Fibroblast of skin of right biceps (primary cell): ENCODE measurements at places on chromosomes 1 and 21.

- DNase-seq, result peak; percentile 84
Measured at GRCh38 chr1:235908742-235909520, 42.2 kb upstream of the LYST start.

GRCh38 chr1:53310847-53311681, 16.8 kb downstream of the LRP8 start:
- no peak for DNase-seq

DNA sequence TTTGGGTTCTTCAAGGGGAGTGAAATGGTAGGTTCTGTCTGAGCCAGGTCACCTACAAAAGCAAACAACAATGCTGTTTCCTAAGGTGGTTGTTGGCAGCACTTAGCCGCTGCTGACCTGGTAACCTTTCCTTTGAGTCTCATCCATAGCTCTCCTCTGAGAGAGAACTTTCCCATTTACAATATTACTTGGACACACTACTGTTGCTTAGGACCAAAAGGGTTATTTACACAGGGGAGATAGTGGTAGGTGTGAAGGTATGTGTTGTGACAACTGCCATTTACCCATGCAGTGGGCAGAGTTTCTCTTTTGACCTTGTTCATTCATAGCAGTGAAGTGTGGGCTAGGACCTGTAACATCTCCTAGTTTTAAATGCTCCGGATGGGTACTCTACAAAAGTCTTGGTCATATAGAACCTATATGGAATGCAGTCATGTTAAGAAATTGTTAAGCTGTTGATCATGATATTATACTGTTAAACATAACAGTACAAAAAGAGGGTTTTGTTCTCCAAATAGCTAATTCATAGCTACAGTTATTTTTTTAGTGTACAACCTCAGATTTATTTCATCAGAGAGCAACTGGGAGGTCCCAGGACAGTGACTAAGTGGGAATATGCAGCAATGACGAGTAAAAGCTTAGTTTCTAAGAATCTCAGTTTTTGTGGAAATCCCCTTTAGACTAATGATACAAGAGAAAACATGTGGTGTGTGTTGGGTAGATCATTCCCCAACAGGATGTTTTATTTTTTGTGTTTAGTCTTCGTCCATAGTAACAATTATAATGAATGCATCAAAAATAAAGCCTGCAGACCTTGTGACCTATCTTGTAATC, 219.7 kb downstream of the NFIA start:
- DNase-seq, result peak; percentile 72

DNA sequence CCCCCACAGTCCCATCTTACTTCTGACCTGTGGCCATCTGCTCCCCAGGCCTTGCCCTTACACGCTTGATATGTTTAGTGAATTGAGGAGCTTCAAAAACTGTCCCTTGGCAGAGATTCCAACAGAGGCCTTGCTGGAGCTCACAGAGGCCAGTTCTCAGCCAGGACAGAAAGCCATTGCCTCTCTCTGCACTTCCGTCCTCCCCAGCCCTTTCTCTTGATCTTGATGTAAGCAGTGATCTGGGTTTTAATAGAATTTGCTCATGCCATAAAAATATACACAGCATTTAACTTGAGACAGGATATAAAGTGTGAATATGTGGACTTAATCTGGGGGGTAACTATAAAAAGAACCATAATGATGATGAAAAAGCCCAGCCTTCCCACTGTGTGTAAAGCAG, 453.5 kb downstream of the KIF26B start:
- no peak for DNase-seq

DNA sequence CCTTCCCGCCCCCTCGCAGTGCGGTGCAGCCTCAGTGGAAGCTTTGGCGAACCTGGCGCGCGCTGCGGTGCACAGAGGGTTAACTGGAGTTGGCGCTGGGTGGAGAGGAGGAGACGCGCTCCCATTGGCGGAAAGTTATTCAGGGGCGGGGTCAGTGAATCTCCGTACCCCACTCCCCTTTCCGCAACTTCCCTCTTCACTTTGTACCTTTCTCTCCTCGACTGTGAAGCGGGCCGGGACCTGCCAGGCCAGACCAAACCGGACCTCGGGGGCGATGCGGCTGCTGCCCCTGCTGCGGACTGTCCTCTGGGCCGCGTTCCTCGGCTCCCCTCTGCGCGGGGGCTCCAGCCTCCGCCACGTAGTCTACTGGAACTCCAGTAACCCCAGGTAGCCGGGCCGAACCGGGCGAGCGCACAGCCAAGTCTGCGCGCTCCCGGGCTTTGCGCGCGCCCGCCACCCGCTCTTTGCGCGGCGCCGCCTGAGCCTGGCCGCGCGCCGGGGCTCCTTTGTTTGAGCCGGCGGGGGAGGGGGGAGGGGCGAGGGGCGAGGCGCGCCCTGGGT, at the start of gene EFNA4:
Gene EFNA4, plus strand, starts transcription at position 191 of the 561 bp plus-strand sequence. Its CDS starts 84 bp downstream, at position 275.
- DNase-seq, result peak; percentile 81

DNA sequence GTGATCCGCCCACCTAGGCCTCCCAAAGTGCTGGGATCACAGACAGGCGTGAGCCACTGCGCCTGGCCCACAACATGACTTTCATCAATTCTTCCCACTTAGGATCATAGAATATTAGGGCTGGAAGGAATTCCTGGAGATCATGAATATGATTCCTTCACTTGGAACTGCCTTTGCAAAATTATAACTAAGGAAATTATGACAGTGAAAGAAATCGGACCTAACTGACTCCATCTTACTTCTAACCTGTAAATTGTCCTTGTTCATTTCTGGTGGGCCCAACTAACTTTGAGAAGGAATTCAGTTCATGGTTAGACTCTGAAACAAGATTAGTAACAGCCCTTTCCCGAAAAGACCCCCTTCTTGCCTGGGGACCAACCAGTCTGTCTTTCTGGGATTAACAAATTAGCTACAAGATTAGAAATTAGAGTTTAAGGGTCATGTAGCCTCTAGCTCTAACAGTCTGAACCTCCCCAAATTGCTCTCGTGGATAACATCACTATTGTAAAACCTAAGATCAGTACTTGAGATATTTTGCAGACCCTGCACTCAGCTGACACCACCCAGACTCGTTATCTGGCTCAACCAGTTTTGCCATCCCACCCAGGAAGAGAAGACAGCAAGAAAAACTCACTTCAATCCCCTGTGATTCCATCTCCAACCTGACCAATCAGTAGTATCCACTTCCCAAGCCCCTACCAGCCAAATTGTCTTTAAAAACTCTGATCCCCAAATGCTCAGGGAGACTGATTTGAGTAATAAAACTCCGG, 14.7 kb downstream of the ZBTB8OS start:
- DNase-seq, result no peak

DNA sequence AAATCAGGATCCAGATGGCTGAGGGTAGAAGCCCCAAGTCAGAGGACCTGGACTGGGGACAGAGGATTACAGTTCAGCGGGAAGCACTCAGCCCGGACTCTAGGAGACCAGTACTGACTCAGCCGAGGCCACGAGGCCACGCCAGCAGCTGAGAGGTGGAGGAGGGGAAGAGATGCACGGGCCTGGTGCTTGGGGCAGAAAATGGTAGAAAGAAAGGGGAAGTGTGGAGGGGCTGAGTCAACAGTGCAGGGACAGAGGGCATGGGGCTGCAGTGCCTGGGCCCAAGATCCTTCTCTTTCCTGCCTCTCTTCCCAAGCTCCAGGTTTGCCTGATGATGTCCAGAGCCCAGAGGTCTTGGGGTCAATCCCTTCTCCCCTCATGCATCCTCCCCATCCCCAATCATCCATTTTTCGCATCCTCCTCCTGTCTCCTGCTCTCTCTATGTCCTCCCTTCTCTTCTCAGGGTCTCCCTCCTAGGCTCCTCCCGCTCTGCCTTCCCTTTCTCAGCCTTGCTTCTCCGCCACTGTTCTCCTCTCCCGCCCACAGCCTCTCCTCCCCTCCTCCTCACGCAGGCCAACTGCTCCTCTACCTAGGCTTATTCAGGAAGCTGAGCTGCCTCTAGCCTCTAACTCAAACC, 7.7 kb downstream of the ARHGEF2 start:
- peak; percentile 77 for DNase-seq

DNA sequence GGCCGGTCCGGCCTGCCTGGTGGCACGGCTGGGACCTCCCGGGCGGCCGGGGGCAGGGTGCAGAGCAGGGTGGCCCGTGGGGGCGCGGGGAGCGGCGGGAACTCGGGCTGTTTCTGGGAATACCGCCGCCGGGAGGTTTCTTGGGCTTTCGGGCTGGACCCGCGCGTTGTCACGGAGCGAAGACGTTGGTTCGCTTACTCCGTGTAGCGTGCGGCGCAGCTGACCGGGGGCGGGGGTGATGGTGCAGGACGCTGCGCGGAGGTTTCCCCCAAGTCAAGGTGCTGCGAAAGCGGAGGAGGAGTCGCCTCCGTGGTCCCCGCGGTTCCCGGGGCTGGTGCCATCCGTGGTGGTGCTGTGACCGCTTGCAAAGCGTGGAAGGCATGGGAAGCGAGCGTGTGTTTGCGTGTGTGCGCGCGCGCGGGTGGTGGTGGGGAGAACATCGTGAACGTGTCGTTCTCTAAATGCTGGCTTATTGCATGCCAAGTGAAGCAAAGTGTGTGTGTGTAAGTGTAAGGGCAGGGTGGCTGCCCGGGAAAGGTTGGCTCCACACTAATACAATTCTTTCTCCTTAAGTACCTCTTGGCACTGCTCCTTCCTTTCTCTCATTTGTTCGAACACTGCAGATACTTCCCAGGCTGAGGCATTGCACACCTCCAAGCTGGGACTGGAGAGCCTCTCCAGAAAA, 1.1 kb downstream of the RYR2 start:
- DNase-seq, result no peak

DNA sequence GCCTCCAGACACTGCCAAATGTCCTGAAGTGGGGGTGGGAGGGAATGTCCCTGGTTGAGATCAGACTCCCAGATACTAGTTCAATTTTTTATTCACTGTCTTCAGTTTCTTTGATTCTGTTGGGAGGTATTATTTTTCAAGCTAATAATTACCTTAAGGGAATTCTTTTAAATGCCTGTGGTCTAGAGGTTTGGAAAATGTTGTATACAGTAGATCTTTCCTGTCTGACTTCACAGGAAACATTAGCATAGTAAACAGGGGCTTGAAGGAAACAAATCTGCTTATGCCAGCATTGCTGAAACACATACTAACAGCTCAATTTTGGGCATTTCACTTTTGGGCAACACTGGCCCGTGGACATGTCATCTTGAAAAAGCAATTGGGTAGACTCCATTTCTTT, 84.3 kb upstream of the HP1BP3 start:
- no peak for DNase-seq

GRCh38 chr1:67850151-67850551, 16.9 kb upstream of the GNG12 start:
- DNase-seq, result peak; percentile 57

DNA sequence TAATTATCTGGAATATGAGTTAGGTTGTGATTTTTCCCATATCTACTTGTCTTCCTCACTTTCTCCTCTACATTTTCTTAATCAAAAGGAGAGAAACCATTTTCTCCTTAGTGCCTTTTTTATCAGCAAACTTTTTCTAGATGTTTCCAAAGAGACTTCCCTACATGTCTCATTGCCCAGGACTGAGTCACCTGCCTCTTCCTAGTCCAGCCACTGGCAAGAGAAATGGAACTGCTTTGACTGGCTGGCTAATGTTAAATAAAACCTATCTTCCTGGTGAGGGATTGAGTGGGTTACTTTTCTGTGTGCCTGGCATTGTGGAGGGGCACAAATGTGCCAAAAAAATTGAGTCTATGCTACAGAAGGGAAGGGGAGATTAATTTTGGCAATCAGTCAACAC, 52.1 kb upstream of the CD5L start:
- no peak for DNase-seq

DNA sequence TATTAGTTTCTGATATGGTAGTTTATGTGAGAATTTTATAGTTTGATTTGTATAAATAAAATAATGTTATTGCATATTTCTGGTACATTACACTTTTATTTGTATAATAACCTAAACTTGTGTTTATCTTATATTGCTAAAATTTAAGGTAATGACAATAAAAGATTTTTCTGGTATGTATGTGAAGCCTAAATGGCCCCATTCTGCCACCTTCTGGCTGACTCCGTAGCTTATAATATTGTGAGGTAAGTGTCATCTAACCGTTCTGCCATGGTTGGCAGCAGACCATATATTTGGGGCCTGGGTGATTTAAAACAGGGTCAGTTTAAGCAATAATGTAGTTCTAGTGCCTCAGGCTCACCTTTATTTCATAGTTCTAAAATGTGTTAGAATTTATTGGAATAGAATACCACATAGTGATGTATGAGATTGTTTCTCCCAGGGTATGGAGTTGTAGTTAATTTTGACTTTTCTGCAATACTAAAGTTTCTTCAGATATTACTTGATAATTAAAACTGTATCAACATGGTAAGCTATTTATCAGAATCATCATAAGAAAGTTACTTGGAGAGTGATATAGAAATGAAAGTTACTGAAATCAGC, 21.2 kb upstream of the PRKACB start:
- peak; percentile 54 for DNase-seq

- DNase-seq, result peak; percentile 34
Measured at GRCh38 chr1:94329986-94330385, 88.2 kb upstream of the ABCD3 start.

GRCh38 chr1:228081578-228082213, 812 bp upstream of the ARF1 start:
- no peak for DNase-seq

DNA sequence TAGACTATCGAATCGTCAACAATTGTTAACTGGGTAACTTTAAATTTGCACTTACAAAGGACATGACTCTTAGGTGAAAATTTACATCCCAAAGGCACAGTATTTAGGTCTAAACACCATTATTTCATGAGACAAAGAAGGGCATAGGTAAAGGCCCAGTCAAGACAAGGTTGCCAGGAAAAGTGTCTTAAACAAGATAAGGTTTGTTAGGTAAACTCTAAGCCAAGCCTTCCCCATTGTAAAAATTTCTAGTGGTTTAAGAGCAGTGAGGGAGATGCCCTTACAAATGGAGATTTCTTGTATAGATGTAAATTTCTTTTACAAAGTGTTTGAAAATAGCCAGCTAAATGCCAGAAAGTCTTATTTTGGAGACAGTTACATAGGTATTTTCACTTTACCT, 36.9 kb upstream of the FNBP1L start:
- DNase-seq, result no peak

- DNase-seq, result no peak
Measured at GRCh38 chr21:26943921-26944320, 23.0 kb downstream of the ADAMTS5 start.
